GM23338 (cell line): ENCODE measurements at places on chromosomes 16 and 17. TPM values are rescaled to one million over a fixed set of nuclear protein-coding genes. Genes with fewer than 3 reads are reported as not detected.

PTX4 gene
- not detected in 2 replicates for total RNA-seq

GRCh38 chr17:673200-673681 lies 41.4 kb downstream of the VPS53 start:
- H3K27me3 ChIP-seq = no peaks in the 10 kb centered on the region
- H3K36me3 ChIP-seq = no peaks in the 10 kb centered on the region
- DNase-seq = peak; percentile 93
- H3K4me1 ChIP-seq = peaks cover 11% of the 10 kb centered on the region; the same call in 1 of the 2 replicates
- peak overlapping the region; percentile 70 for H3K27ac ChIP-seq
- H3K4me3 ChIP-seq = no peak overlapping the region

- DNase-seq = no peak
- no peaks in the 10 kb centered on the region for H3K27me3 ChIP-seq
- H3K4me1 ChIP-seq = no peaks in the 10 kb centered on the region
- H3K4me3 ChIP-seq = no peak overlapping the region
These were observed 186.4 kb upstream of the NOG start for GRCh38 chr17:56407086-56407485.

DNA sequence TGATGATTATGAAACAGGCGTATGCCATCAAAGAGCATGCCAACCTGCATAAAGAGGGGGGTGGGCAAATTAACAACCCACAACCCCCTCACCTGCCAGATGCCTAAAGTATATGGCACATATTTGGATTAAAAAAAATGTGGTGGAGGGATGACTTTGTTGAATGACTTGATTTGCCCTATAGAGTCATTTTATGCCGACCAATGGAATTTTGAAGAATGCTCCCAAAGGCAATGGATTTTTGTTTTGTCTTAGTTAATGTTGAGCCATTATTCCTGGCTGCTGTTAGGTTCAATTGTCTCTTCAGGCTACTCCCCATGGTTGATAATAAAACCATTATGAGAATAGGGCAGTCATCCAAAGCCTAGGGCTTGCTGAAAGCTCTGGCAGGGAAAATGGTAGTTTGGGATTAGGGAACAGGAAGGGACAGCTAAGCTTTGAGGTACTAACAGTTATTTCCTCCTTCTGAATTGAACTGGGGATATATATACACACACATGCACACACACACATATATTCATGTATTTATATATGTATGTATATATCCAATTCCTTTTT lies 5.8 kb upstream of the CHCT1 start:
- no peak for DNase-seq
- H3K4me3 ChIP-seq = no peak overlapping the region
- H3K4me1 ChIP-seq = peaks cover 6% of the 10 kb centered on the region; the same call in 1 of the 2 replicates

KCNJ18 gene
- total RNA-seq = not detected in 2 replicates

PRAC2 gene
- total RNA-seq = not detected in 2 replicates

DNA sequence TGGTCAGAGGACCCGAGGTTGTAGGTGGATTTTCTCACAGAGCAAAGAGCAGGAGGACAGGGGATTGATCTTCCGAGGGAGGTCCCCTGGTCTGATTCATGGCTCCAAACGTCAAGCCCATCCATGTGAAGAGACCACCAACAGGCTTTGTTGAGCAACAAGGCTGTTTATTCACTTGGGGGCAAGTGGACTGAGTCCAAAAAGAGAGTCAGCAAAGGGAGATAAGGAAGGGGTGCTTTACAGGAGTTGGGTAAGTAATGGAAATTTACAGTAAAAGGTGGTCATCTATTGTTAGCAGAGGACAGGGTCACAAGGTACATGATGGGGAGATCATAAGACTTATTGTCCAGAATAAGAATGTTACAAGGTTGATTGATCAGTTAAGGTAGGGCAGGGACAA lies 2285.8 kb downstream of the TP53TG3F start:
- H3K36me3 ChIP-seq = no peaks in the 10 kb centered on the region; the same call in 1 of the 2 replicates
- DNase-seq = no peak

KIF2B gene
- total RNA-seq = not detected in 2 replicates

KRTAP17-1 gene
- not detected in 2 replicates for total RNA-seq

ZNF18 gene
- 9.2 and 9.8 TPM in 2 replicates for total RNA-seq

DNA sequence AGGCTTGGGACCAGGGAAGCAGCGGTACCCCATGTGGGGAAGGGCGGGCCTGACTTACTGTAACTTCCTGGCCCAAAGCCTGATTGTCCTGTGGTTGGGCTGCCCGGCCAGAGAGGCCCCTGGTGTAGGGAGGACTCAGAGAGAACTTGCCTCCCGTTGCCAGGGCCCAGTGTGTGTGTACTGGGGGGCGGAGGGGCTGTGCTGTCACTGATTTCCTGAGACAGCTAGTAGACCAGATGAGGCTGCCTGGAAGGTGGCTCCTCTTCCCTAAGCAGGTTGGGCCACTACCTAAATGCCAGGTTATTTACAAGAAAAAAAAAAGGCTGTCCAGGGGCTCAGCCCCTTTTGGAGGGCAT lies 16.7 kb downstream of the SOCS3 start:
- DNase-seq = peak; percentile 72
- H3K36me3 ChIP-seq = no peaks in the 10 kb centered on the region
- peaks cover 18% of the 10 kb centered on the region for H3K4me1 ChIP-seq
- H3K27ac ChIP-seq = no peak overlapping the region
- H3K27me3 ChIP-seq = peaks cover 22% of the 10 kb centered on the region

DRC3 gene
- not detected in 2 replicates for total RNA-seq

DNA sequence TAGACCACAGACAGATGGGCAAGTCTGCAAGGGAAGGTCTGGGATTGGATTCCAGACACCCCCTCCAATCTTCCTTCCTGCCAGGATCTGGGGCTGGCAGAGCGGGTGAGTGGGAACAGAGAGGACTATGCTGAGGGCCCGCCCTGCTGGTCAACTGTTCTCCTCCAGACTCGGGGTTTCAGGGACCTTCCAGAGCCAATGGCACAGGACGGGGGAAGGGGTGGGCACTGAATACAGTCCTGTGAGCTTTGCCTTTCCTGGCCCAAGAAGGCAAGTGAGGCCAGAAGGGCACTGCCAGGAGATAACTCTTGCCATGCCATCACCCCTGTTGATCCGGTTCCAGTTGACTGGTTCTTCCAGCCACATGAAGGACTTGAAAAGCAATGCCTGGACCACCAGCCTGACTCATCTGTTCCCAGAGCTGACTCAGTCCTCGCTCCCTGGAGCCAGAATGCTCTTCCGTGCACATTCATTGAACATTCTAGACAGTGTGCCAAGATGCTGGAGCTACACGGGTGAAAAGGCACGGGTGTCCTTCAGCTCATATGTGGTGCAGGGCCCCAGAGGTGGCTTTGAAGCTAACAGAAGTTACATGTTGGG lies 533 bp upstream of the MEFV start:
- no peaks in the 10 kb centered on the region for H3K36me3 ChIP-seq
- no peak for DNase-seq
- no peaks in the 10 kb centered on the region for H3K27me3 ChIP-seq
- H3K27ac ChIP-seq = no peak overlapping the region

GRCh38 chr16:31476303-31477219 lies 4.6 kb downstream of the TGFB1I1 start:
- no peaks in the 10 kb centered on the region for H3K36me3 ChIP-seq
- H3K27ac ChIP-seq = no peak overlapping the region
- H3K27me3 ChIP-seq = peaks cover 79% of the 10 kb centered on the region
- peaks cover under 1% of the 10 kb centered on the region; the same call in 1 of the 2 replicates for H3K4me1 ChIP-seq
- DNase-seq = peak; percentile 88

- H3K4me3 ChIP-seq = no peak overlapping the region
- no peaks in the 10 kb centered on the region for H3K36me3 ChIP-seq
- no peaks in the 10 kb centered on the region for H3K27me3 ChIP-seq
- no peaks in the 10 kb centered on the region for H3K4me1 ChIP-seq
- no peak overlapping the region for H3K27ac ChIP-seq
- no peak for DNase-seq
These were observed 28.9 kb upstream of the WSCD1 start for GRCh38 chr17:6041246-6041645.

FZD2 gene
- 7.6 and 14.8 TPM in 2 replicates for total RNA-seq

EVI2B gene
- not detected in 2 replicates for total RNA-seq

- H3K4me3 ChIP-seq = no peak overlapping the region
- no peak for DNase-seq
- H3K4me1 ChIP-seq = 0 out of 2 replicates have a peak, but pooled peaks cover 5% of the 10 kb centered on the region
These were observed 14.0 kb upstream of the COTL1 start for GRCh38 chr16:84631886-84632285.

RNF222 gene
- 0.07 and 0.31 TPM in 2 replicates for total RNA-seq

TP53TG3B gene
- not detected in 2 replicates for total RNA-seq

MPP3 gene
- 4.2 and 6.6 TPM in 2 replicates for total RNA-seq

DNA sequence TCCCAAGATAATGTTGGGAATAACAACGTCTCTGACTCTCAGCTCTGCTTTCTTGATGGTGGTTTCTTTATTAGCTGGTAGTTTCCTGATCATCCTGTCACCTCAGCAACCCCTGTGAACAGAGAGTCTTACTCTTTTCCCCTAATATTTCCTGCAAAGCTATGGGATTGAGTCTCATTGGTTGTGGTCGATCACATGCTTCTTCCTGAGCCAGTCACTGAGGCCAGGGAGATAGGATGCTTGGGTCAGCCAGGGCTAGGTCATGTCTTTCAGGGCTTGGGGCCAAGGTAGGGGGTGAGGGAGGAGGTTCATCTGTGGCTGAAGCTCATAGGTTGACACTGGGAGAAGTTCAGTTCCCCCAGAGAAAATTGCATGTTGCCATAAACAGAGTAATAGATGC lies 114.3 kb downstream of the ABCC1 start:
- no peak overlapping the region for H3K4me3 ChIP-seq
- no peak for DNase-seq
- H3K27ac ChIP-seq = no peak overlapping the region

DNA sequence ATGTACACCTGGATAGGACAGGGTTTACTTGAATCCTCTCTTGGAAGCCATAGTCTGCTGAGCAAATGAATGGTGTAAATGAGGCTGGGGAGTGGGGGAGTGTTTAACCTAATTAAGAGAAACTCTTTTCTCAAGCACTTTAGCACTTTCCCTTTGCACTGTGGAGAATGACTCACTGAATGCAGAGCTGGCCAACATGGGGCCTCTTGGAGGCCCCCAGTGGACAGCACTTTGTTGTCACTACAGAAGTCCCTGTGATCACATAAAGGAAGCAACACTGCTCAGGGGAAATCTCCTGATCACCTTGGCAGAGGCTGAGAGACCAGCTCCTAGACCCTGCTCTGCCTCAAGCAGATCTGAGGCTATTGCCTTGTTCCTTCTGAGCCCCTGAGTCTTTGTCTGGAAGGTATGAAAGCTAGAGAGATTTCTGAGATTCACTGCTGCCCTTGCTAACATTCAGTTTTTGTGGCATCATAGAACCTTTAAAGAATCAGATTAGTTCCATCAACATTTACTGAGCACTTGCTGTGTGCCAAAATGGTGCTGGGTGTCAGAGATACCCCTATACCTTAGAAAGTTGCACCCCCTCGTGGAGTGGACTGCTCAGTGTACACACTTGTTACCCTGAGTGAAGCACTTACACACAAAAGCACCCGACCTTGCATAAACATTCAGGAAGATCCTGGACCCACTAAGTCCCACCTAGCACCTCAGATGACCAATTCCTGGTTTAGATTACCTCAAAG lies 230.1 kb upstream of the CCL2 start:
- H3K36me3 ChIP-seq = no peaks in the 10 kb centered on the region
- H3K4me3 ChIP-seq = no peak overlapping the region
- no peak for DNase-seq
- no peaks in the 10 kb centered on the region for H3K4me1 ChIP-seq
- H3K27me3 ChIP-seq = no peaks in the 10 kb centered on the region

KRTAP2-1 gene
- total RNA-seq = not detected in 2 replicates

DNA sequence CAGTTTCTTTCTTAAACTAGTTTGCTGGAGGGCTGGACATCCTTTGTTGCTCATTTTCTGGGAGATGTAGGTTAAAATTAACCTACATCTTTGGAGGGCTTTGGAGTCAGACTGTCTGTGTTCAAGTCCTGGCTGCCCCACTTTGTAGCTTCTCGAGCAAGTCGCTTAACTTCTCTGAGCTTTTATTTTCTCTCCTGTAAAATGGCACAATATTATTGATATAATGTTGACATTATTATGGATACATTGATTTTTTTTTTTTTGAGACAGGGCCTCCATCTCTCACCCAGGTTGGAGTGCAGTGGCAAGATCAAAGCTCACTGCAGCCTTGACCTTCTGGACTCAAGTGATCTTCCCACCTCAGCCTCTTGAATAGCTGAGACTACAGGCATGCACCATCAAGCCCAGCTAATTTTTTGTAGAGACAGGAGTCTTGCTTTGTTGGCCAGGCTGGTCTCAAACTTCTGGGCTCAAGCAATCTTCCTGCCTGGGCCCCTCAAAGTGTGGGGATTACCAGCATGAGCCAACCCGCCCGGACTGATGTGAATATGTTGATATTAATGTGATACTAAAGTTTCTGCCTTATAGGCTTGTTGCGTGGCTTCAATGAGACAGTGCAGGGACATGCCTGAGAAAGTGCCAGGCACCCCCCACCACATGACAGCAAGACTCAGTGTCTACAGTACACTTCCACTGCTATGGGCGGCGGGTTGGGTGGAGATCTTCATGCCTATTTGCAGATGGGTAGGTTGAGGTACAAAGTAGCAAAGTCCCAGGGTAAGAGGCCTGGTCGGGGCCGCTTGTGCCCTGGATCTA lies 31.6 kb upstream of the RMI2 start:
- H3K4me3 ChIP-seq = peak overlapping the region; percentile 20; the same call in 1 of the 2 replicates
- H3K4me1 ChIP-seq = peaks cover 59% of the 10 kb centered on the region
- peak overlapping the region; percentile 100 for H3K27ac ChIP-seq
- DNase-seq = no peak
- H3K27me3 ChIP-seq = no peaks in the 10 kb centered on the region

DNA sequence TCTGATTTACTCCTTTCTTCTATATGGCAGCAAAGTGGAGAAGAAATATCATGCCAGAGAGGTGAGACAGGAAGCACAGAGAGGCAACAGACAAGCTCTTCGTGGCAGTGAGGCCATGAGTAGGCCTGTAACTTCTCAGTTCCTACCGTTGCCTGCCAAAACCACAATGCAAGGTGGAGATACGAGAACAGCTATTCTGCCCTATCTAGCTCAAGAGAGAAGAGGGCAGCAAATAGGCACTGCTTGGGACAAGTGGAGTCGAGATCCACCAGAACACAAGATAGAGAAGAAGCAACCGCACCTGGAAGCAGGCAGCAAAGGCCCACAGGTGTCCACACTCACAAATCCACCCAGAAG lies 24.8 kb downstream of the RANBP10 start:
- H3K36me3 ChIP-seq = no peaks in the 10 kb centered on the region
- H3K4me1 ChIP-seq = no peaks in the 10 kb centered on the region
- H3K27ac ChIP-seq = no peak overlapping the region
- no peaks in the 10 kb centered on the region for H3K27me3 ChIP-seq
- no peak for DNase-seq
- no peak overlapping the region for H3K4me3 ChIP-seq

KRT27 gene
- total RNA-seq = not detected in 2 replicates

DNA sequence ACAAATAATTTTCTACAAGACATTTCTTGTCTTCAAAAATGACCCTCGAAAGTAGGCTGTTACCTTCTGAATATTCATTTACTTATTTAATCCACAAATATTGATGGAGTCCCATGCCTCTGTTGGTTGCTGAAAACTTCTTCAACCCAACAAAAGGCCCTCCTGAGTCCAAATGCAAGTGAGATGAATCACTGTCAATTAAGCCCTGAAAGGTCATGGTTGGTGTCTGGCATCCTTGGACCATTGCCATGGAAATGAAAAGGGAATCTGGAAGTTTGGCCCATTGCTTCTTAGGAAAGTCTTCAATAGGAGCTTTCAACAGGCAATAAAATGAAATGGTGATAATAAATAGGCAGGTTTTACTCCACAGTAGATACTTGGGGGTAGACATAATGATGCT lies 364.7 kb upstream of the DYNLRB2 start:
- H3K27me3 ChIP-seq = no peaks in the 10 kb centered on the region
- no peak overlapping the region for H3K4me3 ChIP-seq
- H3K4me1 ChIP-seq = no peaks in the 10 kb centered on the region
- H3K27ac ChIP-seq = no peak overlapping the region

MYL11 gene
- not detected in 2 replicates for total RNA-seq

WNT3 gene
- total RNA-seq = 2.7 and 3.6 TPM in 2 replicates

GRCh38 chr16:22203091-22203490 lies 3.0 kb upstream of the EEF2K start:
- DNase-seq = no peak
- H3K4me1 ChIP-seq = peaks cover 20% of the 10 kb centered on the region; the same call in 1 of the 2 replicates
- H3K27ac ChIP-seq = no peak overlapping the region
